ENCODE measurements at places on chromosomes 3 and 15.
A peak's percentile ranks its signal among the peaks of the same experiment; 100 is the strongest.

DNA sequence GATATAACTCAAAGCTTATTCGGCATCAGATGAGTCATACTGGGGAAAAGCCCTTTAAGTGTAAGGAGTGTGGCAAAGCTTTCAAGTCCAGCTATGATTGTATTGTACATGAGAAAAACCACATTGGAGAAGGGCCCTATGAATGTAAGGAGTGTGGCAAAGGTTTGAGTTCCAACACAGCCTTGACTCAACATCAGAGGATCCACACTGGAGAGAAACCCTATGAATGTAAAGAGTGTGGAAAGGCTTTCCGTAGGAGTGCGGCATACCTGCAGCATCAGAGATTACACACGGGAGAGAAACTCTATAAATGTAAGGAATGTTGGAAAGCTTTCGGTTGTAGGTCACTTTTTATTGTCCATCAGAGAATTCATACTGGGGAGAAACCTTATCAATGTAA lies 7.5 kb downstream of the ZNF621 start:
- no peak for DNase-seq

GRCh38 chr3:151327571-151328198 lies 1.7 kb downstream of the P2RY13 start:
- DNase-seq = no peak

DNA sequence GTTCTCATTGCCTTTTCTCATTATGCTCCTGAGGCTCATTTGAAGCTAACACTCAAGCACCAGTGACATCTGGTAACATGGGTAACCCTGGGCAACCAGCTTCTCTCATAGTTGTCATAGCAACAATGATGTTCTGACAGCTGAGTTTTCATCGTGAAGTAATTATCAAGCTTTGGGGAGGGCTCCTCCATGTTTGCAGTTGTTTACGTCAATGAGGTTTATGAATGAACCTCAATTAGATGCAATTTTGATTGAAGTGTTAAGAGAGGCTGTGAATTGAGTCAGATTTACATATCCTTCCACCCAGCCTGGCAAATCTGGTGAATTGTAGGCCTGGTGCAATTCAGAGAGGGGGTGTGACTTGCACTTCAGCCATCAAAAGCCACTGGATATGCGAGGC lies 119.3 kb upstream of the CHD2 start:
- DNase-seq = peak; percentile 56

- DNase-seq = no peak
These were observed 66.8 kb downstream of the FAIM start for GRCh38 chr3:138675393-138675792.

DNA sequence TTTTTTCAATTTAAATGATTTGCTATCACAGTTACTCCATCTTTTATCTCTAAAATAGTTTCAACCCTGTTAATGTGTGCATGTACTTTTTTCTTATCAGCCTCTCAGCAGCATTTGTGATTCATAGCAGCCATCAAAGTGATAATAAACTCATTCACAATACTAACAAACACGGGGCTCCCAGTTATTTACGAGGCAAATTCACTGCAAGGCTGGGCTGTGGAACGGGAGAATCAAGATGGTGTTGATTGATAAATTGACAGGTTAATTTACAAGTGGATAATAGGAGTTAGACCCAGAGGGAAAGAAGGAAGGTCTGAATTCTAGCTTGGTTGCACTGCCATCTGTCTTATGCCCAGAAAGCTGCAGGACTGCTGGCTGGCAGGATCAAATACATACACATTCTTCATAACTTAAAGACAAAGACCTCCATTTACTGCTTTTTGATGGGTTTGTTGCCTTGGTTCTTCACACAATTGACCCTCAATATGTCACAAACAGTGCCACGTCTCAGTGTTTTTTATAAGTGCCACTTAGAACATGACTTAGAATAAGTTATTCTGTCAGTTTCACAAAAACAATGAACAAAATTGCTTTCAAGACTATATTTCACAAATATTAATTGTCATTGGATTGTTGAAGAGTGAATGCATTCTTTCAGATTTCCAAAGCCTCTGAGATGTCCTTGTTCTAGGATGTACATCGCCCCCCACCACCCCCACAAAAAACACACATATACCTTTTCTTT lies 562.8 kb downstream of the NR2F2 start:
- no peak for DNase-seq

GRCh38 chr3:5080779-5081550 lies 41.1 kb upstream of the ARL8B start:
- no peak for DNase-seq

DNA sequence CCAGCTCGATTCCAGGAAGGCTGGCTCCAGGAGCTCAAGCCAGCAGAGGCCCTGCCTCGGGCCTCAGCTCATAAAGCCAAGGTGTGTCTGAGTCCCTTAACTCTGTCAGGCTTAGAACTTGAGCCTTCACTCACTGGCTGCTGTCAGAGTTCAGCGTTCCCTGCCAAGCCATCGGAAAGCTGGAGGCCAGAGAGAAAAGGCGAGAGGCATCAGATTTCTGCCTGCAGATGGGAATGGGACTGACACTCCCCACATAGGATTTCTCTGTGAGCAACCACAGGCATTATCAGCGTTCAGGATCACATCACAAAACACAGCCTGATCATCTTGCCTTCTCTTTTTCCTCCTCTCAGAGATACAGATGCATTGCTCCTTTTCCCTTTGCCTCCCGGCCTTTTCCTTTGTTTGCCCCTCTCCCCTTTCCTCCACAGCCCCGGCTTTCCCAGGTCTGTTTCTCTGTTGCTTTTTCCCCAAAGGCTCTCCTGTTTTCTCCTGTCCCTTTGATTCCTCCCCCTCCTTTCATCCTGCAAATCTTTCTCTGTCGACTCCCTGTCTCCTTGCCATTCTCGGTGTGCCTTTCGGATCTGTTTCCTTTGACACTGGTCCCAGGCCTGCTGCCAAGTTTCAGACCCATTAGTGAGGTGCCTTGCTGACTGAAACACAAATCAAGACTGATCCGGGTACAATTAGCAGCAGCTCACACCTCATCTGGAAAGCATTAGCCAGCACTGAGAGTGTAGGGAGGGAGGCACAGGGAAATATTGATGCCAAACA lies 44.5 kb upstream of the BOC start:
- peak; percentile 92 for DNase-seq

DNA sequence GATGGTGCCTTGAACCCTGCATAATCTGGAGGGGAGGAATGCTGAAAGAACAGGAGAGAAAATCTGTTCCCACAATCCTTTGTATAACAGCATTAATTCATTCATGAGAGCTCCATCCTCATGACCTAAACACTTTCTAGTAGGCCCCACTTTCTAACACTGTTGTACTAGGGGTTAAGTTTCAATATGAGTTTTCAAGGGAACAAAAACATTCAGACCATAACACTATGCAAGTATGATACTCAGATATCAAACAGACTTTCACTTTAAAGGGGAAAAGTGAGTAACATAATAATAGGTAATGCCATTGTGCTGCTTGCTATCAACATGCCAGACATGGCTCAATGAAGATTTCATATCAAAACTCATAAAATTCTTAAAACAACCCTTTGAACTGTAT lies 32.4 kb upstream of the PLSCR2 start:
- no peak for DNase-seq

GRCh38 chr3:160291290-160291908 lies 66.2 kb downstream of the C3orf80 start:
- no peak for DNase-seq

DNA sequence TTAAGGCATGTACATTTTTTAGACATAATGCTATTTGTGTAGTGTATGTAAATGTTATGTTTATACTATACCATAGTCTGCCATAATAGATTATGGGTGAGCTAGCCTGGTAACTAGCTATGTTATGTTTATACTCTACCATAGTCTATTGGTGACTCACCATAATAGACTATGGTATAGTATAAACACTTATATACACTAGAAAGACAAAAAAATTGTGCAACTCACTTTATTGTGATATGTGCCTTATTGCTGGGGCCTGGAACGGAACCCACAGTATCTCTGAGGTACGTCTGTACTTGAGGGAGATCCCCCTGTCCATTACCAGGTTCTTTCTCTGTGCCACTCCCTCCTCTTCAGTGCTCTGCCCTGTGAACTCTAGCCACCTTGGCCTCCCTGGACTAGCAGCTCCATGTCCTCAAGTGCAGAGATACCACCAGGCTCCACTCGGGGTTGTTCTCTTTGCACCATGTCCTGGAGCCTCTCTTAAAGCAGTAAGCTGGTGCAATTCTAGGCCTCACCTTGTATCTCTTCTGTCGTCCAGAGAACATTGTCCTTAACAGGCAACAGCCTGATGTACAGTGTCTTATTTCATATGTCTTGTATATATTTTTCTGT lies 60.8 kb upstream of the PXYLP1 start:
- no peak for DNase-seq

- DNase-seq = no peak
These were observed 48.1 kb downstream of the CFAP20DC start for GRCh38 chr3:59001675-59002074.

DNA sequence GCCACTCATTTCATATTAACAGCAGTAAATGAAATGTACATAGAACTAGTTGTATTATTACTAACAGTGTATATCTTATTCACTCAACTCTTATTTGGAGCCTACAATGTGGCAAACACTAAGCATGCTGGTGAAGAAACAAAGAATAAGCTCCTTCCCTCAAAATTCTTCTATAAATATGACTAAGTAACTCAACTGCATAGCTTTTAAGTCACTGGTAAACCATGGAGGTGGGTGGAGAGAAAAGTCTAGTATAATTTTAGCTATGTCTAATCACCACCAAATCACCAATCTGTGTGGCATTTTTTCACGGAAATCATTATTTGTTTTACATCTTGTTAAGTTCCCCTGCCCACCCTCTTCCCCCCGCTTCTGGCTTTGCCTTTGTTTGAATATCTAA lies 17.5 kb downstream of the COPS2 start:
- no peak for DNase-seq

GRCh38 chr3:176193032-176193730 lies 1004.1 kb downstream of the TBL1XR1 start:
- no peak for DNase-seq

DNA sequence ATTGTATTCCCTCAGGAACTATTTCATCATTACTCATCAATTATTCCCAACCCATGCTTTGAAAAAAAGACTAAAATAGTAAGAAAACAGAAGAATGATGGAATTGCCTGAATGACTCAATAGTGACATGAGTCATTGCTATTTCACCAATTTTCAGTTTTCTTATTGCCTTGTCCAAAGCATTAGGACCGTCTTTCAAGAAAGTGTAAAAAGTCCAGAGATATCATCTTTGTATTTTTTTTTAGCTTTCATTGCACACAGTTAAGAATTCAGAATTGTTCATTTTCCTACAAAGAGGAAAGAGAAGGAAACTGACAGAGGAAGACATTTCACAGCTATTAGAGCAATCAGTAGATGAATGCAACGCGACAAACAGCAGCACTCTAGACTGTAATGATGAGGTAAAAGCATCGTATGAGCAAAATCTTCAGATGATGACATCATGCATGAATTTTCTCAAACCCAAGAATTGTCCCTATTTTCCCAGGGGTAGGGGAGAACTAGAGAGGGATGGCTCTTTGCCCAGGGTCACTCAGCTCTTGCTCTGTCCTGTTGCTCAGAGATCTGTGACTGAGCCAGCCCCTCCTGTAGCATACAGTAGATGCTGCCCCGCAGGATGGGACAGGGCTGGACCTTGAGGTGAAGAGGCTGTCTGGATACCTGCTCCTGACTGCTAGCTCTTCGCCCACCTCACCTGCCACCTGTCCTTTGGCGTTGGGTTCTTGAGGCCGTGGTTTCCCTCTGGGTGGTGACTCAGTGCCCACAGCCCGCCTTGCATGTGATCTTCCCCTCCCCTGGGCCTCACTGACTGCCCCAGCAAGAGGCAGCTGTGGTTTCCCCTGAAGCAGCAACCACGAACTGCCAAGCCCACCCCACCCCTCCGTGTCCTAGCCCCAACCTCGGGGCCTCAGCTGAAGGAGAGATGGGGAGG lies 84.8 kb downstream of the PPCDC start:
- DNase-seq = no peak

DNA sequence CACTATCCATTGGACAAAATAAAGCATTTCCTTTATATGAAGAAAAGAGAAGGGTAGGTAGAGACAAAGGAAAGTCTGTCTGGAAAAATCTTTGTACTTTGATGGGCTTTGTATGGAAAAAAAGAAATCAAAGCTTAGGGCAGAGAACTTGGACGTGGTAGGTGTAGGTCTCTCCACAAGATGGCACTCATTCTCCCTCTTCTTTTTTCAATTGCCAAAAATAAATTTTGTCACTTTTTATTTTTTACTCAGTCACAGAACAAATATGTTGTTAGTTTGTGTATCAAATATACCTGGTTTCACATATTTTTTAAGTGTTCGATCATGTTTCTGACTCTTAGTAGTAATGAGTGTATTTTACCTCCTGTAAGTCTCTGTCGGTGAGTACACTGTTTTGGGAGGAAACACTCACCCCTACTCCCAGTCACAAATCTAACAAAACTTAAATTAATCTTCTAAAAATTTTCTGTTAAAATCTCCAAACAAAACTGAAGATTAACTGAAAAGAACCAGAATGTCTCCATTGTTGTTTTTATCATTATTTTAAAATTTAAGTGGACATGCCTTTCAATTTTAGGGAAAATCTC lies 415.8 kb upstream of the GOLIM4 start:
- no peak for DNase-seq

DNA sequence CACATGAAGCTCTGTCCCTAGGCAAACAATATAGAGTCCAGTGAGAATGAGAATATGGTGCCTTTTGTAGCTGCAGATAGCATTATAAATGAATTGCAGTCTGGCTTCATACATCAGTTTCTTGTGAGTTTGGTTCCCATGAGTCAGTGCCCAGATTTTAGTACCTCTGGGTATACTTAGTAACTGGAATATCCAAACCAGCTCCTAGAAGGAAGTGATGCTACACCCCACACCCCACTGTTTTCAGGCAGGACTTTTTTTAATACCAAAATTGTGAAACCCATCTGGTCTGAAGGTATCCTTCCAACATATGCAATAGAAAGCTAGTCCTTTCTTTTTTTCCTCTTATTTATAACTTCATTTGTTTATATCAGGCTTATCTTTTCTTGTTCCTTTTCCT lies 42.1 kb upstream of the FOXP1 start:
- DNase-seq = no peak

DNA sequence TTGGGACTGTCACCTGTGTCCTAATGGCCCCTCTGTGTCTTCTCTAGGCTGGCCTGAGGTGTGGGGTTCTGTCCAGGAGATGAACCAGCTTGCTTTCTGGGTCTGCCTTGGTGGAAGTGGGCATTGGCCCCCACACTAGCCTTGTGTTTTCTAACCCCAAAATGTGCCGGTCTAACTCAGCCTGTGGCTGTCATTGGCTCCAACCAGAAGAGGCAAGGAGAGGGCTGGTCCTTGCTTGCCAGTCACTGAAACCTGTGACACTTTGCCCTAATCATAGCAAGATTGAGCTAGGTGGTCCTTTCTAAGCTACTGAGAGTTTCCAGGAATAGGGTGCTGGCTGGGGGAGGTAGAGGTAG lies 2.2 kb downstream of the C15orf39 start:
- DNase-seq = no peak

DNA sequence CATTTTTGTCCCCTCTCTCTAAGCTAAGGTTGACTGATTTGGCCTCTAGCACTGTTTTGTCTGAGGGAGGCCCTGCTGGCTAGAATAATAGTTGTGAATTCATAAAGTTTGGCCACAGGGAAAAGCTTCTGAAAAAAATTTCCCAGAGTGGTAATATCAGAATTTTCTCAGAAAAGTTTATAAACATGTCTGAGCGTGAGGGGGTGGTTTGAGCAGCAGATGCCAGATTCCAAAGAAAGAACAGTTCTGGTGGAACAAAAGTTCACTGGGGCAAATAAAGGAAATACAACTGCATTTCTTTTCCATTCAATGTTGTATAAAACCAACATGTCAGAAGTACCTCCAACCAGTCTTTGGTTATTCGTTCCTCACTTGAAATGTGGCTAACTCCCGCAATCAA lies 61.2 kb downstream of the CLDN1 start:
- no peak for DNase-seq

- no peak for DNase-seq
These were observed 51.2 kb downstream of the KLHL25 start for GRCh38 chr15:85743392-85744055.

Measured in DMS 273 treated with DMSO at 0.1 percent for 48 hours (cell line).